ENCODE measurements at places on chromosomes 11 and 22.
A peak's percentile ranks its signal among the peaks of the same experiment; 100 is the strongest.

DNA sequence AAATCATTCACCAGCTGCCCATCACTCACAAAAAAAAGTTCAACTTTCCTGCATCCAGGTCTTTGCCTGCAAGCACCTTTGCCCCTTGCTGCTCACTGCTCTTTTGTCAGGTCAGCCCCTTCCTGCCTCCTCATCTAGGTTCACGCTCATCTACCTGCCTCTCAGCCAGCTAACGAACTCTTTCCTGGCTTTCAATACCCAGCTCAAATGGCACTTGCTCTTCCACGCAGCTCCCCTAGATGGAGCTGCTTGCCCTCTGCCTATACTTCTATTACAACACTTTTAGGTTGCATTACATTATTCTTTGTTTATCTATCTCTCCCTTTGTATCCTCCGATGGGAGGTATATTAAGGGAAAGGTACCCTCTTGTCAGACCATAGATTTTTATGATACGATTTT is 78.9 kb upstream of the TBCEL start:
- DNase-seq: no peak

- DNase-seq: no peak
Observed at GRCh38 chr11:122852796-122853160, 14.5 kb downstream of the CRTAM start.

GRCh38 chr11:96342014-96342960 is 708 bp downstream of the MAML2 start:
- DNase-seq: no peak

- peak; percentile 78 for DNase-seq
Observed at GRCh38 chr11:116791002-116791812, 472 bp downstream of the APOA5 start.

DNA sequence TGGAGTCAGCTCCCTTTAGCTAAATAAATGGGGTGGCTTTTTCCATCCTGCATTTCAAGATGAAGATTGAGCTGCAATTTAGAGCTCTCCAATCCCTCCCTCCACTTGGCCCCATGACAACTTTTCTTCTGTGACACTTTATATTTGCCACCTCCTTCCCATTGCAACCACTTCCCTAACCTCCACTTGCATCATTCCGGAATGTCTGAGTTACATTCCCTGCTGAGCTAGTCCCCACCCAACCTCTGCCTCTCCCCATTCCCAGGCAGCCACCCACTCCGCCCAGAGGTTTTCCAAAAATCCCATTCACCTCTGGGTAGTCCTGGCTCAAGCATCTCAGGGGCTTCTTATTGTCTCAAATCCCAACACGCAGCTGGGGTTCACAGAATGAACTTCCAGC is 24.7 kb downstream of the PC start:
- DNase-seq: no peak

- DNase-seq: no peak
Observed at GRCh38 chr11:84455691-84456090, 1169.5 kb upstream of the CCDC90B start.

GRCh38 chr11:57792870-57793269 is 31.3 kb downstream of the CTNND1 start:
- DNase-seq: peak; percentile 32

- no peak for DNase-seq
Observed at GRCh38 chr22:46632646-46633249, 12.6 kb downstream of the GRAMD4 start.

DNA sequence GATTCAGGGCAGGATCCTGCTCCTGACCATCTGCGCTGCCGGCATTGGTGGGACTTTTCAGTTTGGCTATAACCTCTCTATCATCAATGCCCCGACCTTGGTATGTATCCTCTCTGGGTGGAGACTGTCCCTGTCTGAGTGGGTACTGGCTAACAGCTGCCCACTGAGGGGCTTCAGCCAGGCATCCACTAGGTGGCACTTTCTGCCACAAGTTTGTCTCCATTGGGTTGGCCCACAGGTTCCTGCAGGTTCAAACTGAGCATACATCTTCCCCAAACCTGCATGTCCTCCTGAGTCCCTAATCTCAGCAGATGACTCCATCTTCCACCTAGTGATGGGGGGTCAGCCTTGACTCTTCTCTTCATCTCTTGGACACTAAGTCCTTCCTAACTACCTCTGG is 4.4 kb downstream of the SLC2A11 start:
- DNase-seq: peak; percentile 40

GRCh38 chr22:35486116-35486631 is 54.5 kb upstream of the RASD2 start:
- DNase-seq: no peak

- DNase-seq: no peak
Observed at GRCh38 chr11:122339436-122340060, 223.5 kb upstream of the BLID start.

- DNase-seq: no peak
Observed at GRCh38 chr11:80441821-80442220, 1001.0 kb upstream of the TENM4 start.

DNA sequence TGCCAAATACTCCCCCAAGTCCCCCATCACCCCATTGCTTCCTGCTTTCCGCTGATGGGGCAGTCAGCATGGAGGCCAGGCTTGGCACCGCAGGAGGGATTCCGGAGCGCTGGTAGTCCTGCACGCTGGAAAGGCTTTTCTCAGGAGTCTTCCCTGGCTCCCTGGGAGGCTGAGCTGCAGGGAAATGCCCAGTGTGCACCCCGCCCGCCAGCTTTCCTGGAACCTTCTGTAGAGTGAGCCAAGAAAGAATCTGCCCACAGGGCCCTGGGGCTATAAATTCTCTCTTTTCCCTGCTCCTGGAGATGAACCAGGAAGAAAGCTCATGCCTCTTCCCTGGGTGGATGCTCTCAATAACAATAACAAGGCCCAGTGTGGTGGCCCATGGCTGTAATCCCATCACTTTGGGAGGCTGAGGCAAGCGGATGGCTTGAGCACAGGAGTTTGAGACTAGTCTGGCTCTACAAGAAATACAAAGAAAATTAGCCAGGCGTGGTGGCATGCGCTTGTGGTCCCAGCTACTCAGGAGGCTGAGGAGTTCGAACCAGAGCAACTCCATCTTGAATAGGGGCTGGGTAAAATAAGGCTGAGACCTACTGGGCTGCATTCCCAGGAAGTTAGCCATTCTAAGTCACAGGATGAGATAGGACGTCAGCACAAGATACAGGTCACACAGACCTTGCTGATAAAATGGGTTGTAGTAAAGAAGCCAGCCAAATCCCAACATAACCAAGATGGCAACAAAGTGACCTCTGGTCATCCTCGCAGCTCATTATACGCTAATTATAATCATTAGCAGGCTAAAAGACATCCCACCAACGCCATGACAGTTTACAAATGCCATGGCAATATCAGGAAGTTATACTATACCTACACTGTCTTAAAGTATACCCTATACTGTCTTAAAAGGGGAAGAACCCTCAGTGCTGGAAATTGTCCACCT is 46.4 kb upstream of the FTH1 start:
- no peak for DNase-seq

Measured in CD4-positive, alpha-beta T cell treated with Interleukin-12 subunit alpha and Interleukin-12 subunit beta, for 1 hour (primary cell).